ENCODE measurements at places on chromosomes 1 and 21. TPM values are rescaled to one million over a fixed set of nuclear protein-coding genes. Genes with fewer than 3 reads are reported as not detected.

PADI3 gene
- total RNA-seq: 0.68 TPM

UBXN10 gene
- 0.21 TPM for total RNA-seq

TAF5L gene
- total RNA-seq: 22.6 TPM

PLPPR5 gene
- total RNA-seq: not detected

PRRX1 gene
- total RNA-seq: not detected

C8B gene
- total RNA-seq: not detected

SMYD2 gene
- total RNA-seq: 54.0 TPM

IL19 gene
- total RNA-seq: not detected

ALX3 gene
- not detected for total RNA-seq

CD247 gene
- total RNA-seq: not detected

AGT gene
- total RNA-seq: not detected

TCHHL1 gene
- not detected for total RNA-seq

ABCD3 gene
- 50.7 TPM for total RNA-seq

PTGS2 gene
- total RNA-seq: 99.1 TPM

DLGAP3 gene
- total RNA-seq: under 0.01 TPM

CRABP2 gene
- 22.9 TPM for total RNA-seq

LCE2B gene
- not detected for total RNA-seq

ATP1A2 gene
- not detected for total RNA-seq

TACSTD2 gene
- total RNA-seq: 178 TPM

DUSP23 gene
- total RNA-seq: 29.4 TPM

GNG4 gene
- total RNA-seq: not detected

KLHDC9 gene
- total RNA-seq: 1.1 TPM

C1QTNF12 gene
- 1.4 TPM for total RNA-seq

TMEM82 gene
- total RNA-seq: not detected

RSPO1 gene
- total RNA-seq: not detected

ZSWIM5 gene
- total RNA-seq: 0.14 TPM

LRRC38 gene
- total RNA-seq: not detected

NRAS gene
- total RNA-seq: 64.6 TPM

TMEM61 gene
- total RNA-seq: 0.68 TPM

KCNC4 gene
- 7.0 TPM for total RNA-seq

ZNF692 gene
- 21.4 TPM for total RNA-seq

HHIPL2 gene
- total RNA-seq: 0.07 TPM

SFT2D2 gene
- total RNA-seq: 45.3 TPM

RAP1GAP gene
- total RNA-seq: 2.6 TPM

LGR6 gene
- under 0.01 TPM for total RNA-seq

LCE2D gene
- not detected for total RNA-seq
